MV-4-11 (cell line): ENCODE measurements at places on chromosomes 12 and 14.
A peak's percentile ranks its signal among the peaks of the same experiment; 100 is the strongest.

DNA sequence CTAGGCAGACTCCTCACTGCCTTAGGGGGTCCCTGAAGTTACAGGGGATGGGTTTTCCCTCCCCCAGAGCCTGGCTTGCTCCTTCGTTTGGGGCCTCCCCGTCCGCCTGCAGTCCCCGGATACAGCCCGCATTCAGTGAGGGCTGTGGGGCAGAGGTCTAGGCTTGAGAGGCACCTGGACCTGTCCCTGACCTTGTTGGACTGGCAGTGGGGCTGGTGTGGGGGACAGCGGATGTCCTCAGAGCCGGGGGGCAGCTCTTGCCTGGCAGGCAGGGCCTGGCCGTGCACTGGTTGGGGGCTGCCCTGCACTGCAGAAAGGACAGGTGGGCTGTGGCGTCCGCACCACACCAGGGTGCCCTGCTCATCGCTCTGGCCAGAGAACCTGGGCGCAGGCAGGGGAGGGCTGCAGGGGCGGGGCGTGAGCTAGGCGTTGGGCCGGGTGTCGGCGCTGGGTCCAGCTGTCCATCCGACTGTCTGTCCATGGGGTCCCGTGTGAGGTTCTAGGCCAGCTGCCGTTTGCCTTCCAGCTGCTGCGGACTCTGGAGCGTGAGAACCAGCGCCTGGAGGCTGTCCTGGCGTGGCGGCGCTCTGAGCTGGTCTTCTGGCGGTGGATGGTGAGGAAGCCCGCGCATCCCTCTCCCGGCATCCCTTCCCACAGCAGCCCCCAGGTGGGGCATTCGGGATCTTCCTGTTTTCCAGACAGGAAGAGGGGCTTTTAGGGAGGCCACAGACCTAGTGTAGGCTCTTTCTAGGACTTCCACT, 6.0 kb downstream of the TEDC1 start:
- no peak for DNase-seq

GRCh38 chr12:20368114-20368650, at the start of gene PDE3A:
Gene PDE3A, plus strand, starts transcription at chr12:20368537. Its CDS starts 748 bp downstream, at chr12:20369285.
- peak; percentile 63 for DNase-seq

DNA sequence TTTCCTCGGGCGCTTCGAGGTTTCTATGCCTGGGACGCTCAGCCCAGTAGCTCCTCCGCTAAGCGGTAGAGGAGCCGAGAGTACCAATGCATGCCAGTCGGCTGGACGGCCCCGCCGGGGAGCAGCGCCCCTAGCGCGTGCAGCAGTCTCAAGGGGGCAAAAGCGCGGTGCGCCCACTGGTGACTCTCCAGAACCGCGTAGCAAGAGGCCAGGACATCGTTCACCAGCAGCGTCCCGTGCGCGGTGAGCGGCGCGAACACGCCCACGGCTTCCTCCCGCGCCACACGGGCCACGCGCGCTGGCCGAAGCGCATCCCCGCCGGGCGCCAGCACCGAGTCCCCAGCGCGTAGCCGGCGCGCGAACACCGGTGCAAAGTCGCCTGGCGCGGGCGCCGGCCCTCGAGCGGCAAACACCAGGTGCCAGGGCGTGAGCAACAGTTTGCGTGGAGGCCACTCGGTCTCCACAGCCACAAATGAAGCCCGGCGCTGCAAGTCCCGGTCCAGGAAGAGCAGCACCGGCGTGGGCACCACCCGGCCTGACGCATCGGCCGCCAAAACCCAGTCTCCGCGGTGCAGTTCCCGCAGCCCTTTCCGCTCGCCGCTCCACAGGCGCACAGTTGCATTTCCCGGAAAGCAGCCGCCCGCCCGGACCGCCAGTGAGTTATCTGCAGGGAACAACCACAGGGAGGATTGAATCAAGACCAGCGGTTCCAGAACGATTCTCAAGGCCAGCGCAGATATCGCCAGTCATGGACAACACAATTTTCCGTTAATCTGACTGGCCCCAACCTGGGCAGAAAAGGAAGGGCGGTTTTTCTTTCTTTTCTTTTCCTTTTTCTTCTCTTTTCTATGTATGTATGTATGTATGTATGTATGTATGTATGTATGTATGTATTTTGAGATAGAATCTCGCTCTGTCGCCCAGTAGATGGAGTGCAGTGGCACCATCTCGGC, 4.5 kb downstream of the DHH start:
- DNase-seq, result peak; percentile 8

GRCh38 chr12:16756833-16757555, 151.0 kb upstream of the LMO3 start:
- DNase-seq, result no peak

DNA sequence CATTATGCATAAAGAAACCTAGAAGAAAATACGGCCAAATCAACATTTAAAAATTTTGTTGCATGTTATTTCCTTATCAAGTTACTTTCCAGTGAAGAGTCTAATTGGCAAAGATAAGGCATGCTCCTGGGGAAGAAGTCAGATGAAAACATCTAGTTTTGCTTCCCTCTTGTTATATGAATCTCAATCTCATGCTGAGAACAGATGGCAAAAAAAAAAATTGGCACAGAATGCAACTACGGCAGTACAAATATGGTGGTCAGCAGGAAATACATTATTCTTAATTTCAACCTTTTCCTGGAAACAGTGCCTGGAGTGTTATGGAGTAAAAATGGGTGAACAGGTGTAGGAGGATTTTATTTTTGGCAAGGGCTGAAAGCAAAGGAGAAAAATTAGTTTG, 32.8 kb downstream of the HECTD4 start:
- peak; percentile 59 for DNase-seq

DNA sequence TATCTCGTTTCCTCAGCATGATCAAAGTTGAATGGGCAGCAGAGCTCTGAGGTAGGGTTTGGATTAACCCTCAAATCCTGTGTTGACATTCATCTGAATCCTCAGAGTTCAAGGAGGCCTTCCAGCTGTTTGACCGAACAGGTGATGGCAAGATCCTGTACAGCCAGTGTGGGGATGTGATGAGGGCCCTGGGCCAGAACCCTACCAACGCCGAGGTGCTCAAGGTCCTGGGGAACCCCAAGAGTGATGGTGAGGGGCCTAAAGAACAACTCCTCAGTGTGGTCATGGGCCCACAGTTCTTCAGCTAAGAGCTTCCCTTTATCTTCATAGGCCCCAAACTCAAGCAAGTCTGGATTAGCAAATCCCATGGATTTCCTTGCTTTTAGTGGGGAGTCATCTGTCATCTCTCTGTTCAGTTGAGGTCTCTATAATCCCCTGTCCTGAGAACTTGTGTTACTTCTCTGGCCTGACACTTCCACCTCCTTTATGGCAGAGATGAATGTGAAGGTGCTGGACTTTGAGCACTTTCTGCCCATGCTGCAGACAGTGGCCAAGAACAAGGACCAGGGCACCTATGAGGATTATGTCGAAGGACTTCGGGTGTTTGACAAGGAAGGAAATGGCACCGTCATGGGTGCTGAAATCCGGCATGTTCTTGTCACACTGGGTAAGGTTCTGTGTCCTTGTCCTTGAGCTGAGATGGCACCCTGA, 1.5 kb downstream of the MYL6 start:
- no peak for DNase-seq

GRCh38 chr14:53090853-53091252, 62.3 kb downstream of the DDHD1 start:
- no peak for DNase-seq

GRCh38 chr12:3534511-3534910, 43.5 kb downstream of the PRMT8 start:
- no peak for DNase-seq

DNA sequence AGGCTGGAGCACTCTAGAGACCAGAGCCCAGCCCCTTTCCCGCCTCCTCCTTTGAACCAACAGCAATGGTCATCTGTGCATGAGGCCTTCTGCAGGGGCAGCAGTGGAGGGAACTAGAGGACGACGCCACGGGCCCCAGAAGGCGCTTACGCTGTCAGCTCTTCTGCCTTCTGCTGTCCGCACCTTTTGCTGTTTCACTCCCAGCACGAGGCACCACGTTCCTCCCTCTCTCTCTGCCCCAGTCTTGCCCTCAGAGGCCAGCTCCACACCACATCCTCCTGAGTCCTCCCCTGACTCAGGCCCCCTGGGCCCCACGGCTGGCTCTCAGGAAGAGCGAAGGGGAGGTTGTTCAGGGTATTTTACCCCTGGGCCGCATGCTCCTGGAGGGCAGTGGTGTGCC, 15.5 kb downstream of the MMAB start:
- no peak for DNase-seq

DNA sequence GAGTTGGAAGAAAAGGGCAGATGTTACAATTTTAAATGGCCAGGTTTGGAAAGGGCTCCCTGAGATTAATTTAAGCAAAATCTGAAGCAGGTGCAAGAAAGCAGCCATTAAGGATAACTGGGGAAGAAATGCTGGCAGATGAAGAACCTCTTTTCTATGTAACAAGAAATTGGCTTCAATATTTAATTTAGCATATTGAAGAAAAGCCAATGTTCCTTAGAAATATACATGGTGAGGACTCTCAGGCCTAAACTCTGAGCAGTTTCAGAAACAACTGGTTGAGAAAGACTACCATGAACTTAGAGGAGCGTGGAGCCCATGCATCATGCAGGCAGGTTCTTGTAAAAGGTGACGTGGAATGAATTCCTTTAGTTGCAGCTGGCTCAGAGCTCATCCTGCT, 152.8 kb downstream of the LRIG3 start:
- DNase-seq, result no peak

DNA sequence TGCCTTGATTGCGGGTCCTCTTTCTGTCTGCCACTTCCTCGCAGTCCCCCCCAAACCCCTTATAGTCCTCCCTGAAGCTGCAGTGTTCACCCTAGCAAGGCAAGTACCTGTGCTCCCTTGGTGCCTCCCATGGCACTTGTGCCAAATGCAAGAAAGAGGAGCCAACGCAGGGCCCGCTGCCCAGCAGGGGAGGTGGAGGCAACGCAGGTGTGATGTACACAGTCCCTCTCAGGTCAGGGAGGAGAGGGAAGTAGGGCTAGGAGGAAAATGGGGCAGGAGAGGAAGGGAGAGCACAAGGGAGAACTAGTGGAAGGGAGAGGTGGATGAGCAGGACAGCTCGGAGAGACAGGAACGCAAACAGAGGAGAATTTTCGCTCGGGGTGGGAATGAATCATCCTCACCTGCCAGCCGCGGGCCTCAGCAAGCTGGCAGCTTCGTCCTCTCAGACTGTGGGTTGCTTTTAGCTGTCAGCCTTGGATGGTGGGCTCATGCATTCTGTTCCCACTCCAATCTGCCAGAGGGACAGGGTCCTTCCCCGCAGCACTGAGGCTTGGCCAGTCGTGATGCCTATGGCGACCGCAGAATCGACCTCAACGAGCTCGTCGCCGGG, 357.0 kb downstream of the CACNA1C start:
- no peak for DNase-seq

- no peak for DNase-seq
Observed at GRCh38 chr12:88493636-88494035, 86.6 kb downstream of the KITLG start.

DNA sequence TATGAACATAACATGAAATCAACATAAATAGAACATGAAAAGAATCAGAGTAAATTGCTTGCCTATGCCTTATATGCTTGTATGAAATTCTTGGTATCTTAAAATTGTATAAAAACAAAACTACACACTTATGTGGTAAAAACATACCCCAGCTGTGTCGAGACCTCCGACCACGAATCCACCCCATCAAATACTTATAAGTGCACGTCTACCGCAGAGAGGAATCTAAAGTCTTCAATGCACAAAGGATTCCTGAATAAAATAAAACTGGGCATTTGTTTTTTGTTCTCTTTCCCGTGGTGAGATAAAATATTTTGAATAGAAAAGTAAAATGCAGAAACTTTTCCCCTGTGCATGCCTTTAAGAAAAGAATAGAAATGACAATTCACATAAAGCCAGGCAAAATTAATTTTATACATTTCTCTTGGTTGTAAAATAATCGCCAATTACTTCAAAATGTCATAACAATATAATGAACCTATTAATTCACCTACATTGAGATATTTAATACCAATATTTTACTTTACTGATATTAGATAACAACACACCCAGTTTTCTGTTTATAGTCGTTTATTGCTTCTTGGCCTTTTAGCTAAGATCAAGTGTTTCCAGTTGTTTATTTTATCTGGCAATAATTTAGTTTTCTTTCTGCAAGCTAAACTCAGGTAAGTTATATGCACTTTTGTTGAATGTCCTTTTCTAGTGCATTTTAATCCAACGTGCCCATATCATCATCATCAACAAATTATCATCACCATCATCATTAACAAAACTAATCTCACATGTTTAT, 1.0 kb downstream of the KLRK1 start:
- DNase-seq, result no peak

- DNase-seq, result peak; percentile 70
Observed at GRCh38 chr14:75132382-75133086, 5.7 kb upstream of the NEK9 start.

GRCh38 chr14:72305561-72305960, 373.3 kb downstream of the RGS6 start:
- DNase-seq, result no peak

GRCh38 chr14:95536671-95537070, 1.8 kb downstream of the GLRX5 start:
- peak; percentile 7 for DNase-seq
